Fibroblast of lung (primary cell): ENCODE measurements at places on chromosomes 13 and 19. TPM values are rescaled to one million over a fixed set of nuclear protein-coding genes. Genes with fewer than 3 reads are reported as not detected.

GRCh38 chr13:94313321-94313910, 166.1 kb downstream of the DCT start:
- no peak for DNase-seq

- DNase-seq, result no peak
Observed at GRCh38 chr13:22017226-22017625, 346.4 kb downstream of the FGF9 start.

DNA sequence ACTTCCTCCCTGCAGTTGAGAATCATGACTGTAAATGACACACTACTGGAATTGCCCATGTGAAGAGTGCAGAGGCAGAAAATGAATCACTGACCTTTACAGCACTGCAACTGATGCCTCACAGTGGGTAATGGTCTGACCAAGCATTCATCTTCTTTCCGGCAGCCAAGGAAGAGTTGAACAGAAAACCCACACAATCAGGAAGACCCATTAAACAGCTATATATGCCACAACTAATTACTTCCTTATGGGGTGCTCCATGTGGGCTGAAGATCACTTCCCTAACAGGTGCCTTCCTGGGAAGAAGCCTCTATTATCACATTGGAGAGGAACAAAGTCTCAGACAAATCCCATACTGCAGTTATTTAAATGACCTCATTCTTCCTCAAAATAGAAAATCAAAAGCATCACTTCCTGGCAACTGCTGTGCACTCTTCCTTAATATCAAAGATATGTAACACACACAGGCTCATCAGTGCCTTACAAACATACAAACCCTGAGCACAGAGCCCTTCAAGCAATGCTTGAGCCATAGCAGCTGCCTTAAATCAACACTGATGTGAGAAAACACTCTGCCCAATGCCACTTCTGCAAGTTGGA, 45.8 kb downstream of the RUBCNL start:
- peak; percentile 42 for DNase-seq

- DNase-seq, result no peak
Observed at GRCh38 chr13:30796631-30797601, 61.6 kb downstream of the ALOX5AP start.

DNA sequence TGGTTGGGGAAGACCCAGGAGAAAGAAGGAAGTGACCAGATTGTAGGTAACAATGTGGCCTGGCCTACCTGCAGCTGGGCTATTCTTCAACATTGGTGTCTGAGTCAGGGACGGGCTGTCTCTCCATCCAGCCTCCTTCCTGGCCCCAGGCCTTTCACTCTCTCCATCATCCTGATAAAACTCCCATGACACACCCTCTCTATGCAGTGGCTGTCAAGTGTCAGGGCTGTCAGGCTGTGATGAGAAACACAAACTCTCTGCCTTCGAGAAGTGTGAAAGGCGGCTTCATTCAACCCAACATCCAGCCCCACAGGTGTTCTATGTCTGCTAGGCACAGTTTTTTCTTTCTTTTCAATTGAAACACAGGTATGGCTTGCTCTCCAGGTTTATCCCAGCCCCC, 153.3 kb upstream of the VSTM2B start:
- no peak for DNase-seq

DNA sequence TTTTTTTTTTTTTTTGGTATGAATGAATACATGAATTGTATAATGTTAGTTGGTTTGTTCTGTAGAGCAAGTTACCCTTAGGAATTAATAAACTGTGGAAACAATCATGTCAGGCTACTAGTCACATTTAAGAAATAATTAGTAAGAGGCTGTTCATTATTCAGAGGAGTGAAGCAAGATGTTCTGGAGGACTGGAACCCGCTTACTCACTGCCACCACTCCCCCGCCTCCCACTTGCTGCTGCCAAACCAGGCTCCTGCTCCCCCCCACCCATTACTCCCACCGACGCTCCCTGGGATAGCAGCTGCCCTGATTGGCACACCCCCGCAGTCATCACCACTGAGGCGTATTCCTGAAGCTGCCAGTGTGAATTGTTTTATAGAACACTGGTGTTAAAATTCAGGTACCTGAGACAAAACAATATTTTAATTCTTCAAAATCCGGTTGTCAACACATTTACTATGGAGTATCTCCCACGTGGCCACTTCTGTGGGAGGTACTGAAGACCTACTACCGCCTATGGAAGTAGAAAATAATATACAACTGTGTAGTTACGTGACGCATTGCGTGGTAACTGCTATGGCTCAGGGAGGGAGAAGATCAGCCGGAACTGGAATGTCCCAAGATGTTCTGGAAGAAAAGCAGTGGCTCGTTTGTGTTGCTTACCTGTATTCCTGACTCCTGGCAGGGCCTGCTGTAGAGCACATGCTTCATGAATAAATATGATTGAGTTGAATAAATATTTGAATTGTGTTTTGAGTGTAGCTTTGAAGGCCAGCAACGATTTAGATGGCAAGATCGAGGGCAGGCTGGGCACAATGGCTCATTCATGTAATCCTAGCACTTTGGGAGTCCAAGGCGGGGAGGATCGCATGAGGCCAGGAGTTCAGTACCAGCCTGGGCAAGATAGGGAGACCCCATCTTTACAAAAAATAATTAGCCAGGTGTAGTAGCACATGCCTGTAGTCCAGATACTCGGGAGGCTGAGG, 1.7 kb downstream of the DPY19L3 start:
- peak; percentile 70 for DNase-seq

DNA sequence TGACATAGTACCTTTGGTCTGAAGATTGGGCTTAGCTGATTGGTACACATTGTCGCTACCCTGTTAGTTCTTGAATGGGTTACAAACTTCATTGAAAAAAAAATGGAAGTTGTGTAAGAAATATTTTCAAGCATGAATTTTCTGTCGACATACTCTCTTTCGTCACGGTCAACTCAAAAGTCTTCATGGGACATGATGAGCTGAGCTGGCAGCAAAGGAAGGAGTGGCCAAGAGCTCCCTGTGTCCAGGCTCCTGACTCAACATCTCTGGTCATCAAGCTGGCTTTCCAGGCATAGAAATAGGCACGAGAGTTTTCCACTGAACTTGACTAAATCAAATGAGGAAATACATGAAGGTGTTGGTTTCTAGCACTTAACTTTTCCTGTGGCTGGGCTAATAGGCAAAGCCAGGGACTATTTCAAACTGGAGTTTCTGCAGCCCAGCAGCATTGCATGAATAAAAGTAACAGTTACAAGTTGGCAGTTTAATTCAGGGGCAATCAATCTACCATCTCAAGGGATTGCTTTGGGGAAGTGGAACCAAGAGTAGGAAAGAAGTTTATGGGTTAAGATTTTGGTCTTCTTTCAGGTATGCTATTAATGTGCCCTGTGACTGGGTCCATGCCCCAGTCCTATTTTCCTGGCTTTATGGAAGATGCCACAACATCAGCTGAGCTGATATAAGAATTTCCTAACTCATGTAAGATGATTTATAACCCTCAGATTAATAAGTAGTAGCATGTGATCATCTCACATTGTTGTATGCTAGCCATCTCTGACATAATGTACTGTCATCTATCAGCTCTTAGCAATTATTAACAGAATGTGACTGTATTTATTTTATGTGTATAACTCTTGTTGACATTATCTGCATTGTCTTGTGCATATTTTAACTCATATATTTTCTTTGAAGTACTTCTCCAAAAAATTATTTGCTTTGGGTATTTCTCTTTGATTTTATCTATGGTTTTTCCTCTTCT, 385.8 kb downstream of the DLEU7 start:
- DNase-seq, result no peak

Gene TMEM255B
- 2.4 and 4.7 TPM in 2 replicates for polyA plus RNA-seq

DNA sequence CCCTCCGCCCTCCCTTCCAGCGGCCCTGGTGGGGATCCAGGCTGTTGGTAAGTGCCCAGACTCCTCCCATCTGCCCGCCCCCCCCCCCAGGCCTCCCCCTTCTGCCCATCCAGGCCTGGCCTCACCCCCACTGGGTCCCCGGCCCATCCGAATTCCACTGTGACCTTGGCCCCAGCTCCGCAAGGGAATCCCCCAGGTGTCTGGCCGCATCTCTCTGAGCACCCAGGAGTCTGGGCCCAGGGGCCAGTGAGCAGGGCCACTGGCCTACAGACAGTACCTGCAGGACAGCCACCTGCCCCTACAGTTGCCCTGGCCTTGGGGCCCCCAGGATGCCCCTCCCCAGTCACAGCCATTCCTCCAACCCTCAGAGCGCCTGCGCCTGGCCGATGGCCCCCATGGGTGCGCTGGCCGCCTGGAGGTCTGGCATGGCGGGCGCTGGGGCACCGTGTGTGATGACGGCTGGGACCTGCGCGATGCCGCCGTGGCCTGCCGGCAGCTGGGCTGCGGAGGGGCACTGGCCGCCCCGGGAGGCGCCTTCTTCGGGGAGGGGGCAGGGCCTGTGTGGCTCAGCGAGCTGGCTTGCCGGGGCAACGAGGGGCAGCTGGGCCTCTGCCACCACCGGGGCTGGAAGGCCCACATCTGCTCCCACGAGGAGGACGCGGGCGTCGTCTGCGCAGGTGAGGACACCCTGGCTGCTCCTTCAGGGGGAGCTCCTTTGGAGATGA, 912 bp downstream of the SSC5D start:
- peak; percentile 49 for DNase-seq

Gene TNNT1
- 1.4 and 1.7 TPM in 2 replicates for polyA plus RNA-seq
